Activated gamma-delta T cell treated with anti-CD3 and anti-CD28 coated beads, Interleukin-2, amount 50 U/mL, for 16 hours (primary cell): ENCODE measurements at places on chromosomes 7 and 10.

GRCh38 chr10:127046975-127047877 lies 142.0 kb downstream of the DOCK1 start:
- no peak for DNase-seq

DNA sequence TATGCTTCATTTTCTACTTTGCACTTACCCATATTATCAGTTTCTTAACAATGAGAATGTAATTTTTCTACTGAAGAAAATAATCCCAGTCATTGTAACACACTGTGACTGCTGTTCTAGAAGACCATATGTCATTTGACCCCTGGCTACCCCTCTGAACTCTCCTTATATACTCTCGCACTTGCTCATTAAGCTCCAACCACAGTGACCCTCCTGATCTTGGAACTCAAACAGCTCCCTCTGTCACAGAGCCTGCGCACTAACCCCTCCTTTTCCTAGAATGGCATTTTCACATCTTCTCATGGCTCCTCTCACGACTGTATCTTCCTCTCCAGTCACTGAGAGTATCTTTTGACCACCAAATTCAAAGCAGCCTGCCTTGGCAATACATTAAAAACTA lies 169.7 kb downstream of the CACNA2D1 start:
- DNase-seq = no peak

- DNase-seq = no peak
Measured at GRCh38 chr10:72254813-72255568, 18.7 kb upstream of the DDIT4 start.

DNA sequence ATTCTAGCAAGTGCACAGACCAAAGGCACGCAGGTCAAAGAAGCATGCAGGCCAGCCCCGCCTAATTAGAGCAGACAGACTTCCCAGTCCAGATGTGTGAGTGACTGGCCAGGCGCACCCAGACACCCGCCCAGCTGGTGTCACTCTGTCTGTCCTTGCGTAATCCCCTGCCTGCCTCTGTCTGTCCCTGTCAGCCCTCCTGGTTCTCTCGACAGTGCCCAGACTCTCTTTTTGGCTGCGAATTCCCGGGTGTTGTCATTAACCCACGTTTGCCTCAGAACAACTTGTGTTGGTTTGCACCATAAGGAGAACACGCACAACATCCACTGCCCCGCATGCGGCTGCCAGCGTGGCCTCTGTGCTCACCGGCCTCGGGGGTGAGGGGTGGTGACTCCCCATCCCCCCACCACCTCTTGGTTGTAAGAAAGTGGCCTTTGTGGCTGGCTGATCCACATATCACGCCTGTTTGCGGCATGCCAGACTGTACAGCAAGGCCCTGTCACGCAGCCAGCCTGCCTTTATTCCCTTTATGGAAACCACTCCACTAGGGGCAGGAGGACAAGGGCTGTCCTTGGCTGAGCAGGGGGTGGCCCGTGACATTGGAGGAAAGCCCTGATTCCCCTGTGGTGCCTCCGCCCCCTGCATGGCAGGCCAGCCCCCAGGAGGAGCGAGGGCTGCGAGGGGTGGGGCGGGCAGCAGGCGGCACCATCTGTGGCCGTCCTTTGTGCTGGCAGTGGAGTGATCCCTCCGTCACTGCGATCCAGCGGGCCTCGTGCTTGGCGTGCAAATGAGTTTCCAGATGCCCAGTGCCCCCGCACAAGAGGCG lies 72.8 kb upstream of the PPIF start:
- DNase-seq = no peak

DNA sequence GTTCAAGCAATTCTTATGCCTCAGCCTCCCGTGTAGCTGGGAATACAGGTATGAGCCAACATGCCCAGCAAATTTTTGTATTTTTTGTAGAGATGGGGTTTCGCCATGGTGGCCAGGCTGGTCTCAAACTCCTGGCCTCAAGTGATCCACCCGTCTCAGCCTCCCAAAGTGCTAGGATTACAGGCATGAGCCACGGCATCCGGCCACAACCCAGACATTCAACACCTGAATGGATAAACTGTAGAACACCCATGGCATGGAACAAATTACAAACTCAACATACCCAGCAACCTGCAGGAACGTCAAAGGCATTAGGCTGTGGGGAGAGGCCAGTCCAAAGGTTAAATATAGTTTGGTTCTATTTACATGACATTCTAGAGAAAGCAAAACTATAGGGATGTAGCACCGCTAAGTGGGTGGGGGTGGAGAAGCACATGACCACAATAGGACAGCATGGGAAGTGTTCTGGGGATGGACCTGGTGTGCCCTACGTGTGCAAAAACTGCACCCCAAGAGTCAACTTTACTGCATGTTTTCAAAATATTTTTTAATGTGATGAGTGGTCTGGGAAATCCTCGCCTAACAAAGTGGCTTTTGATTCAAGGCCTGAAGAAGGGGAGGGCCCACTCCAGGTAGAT lies 6.5 kb upstream of the PGAM2 start:
- DNase-seq = no peak

DNA sequence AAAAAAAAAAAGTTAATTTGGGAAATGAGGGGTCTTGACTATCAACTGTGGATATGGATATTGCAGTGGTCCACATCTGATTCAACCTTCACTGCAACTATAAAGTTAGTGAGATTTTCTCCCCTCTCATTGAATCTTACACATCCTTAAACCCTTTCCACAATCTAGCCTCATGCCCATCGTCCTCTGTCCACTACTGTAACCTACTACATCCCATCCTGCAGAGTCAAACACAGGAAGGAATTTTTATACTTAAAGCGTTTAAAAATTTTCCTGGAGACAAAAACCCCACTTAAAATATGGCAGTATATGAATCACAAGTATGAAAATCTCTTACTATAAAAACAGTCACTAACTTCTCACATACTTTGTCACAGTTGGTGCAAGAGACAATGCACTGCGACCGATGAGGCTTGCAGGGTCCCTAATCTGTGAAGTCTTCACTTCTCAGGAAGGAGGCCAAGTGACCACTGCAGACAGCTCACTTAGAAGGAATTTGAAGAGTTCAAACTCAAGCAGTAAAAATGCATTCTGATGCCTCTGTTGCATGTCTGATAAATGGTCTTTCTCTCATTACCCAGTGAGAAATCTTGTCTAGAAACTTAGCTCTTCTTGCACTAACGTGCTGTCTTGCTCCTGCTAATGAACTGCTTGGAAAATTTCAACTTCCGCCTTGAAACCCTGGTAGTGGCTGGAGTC lies 50.3 kb upstream of the ST8SIA6 start:
- DNase-seq = no peak

DNA sequence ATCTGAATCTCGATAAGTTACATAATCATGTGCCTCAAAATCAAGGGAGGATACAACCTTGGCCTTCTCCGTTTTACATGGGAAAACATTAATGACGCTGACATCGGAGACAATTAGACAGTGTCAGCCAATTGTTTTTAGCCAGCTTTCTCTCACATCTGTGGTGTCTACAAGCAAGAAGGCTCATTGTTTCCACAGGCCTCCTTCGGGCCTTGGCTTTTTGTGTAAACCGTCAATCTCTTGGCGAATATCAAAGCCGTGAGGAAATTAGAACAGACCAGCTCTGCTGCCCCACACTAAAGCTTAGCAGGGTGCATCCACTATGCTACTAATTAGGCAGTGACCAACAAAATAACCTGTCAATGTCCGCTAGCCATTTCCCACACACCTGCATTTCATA lies 43.2 kb downstream of the VAX1 start:
- no peak for DNase-seq

- DNase-seq = peak; percentile 1
Measured at GRCh38 chr10:85548034-85548433, 818.6 kb downstream of the GRID1 start.

GRCh38 chr10:77185696-77186095 lies 451.9 kb downstream of the KCNMA1 start:
- no peak for DNase-seq

DNA sequence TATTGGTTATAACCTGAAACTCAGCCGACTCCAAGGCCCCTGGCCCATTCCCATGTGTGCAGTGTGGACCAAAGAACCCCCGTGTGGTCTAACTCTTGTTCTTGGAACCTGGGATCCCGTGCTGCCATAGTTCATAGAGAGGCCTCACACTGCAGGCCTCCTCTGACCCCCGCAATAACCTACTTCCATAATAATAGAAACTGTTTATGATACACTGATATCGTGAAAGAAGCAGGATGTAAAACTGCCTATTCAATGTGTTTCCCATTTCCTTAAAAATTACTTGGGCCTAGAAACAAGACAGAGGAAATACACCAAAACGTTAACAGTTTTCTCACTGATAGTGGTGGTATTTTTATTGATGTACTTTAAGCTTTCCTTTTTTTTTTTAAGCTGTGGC lies 109.2 kb upstream of the KDM7A start:
- no peak for DNase-seq

DNA sequence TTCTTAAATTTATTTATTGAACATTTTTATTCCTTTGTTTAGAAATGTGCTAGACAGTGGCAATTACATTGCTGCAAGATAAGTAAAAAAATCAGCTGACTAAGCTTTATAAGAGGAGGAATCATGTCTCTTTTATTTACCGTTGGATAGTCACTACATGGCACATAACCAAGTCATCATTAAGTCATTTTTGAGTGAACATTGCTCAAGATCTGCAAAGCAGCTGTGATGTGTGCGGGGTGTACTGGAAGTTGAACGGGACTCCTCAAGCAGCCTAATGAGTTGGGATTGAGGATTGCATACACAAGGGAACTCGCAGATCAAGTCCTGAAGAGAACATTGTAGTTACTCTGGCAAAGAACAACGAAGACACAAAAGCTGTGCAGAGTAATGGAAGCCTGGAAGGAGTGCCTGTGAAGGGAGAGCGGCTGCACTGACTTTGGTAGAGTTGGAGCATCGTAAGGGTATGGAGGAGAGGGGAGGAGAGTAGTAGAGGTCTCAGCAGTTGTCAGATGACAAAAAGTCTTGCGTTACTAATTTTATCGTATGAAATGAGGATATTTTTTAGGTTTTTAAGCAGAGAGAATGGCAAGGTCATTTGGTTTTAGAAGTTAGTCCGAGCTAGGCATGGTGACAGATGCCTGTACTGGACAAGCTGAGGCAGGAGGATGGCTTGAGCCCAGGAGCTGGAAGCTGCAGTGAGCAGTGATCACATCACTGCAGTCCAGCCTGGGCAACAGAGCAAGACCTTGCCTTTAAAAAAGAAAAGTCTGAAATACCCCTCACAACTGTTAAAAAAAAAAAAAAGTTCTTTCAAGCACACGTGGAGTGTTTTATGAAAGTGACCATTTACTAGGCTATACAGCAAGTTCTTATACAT lies 95.1 kb downstream of the BMPR1A start:
- no peak for DNase-seq

DNA sequence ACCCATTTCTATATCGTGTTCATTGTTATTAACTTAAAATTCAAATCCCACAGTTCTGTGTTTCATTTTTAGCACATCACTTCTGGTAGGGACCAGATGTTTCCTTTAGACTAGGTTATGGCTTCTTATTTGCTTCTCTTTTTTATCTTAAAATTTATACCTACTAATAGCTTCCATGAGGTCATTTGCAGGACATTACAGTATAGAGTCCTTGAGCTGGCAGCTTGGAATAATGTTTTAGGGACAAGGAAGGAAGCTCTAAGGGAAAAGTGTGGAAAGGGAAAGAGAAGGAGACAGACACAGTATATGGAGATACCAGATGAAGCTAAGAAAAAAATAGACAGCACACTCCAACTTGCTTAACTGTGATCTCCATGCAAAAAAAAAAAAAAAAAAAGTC lies 48.8 kb upstream of the CD36 start:
- DNase-seq = no peak

GRCh38 chr10:6062101-6062771 lies at the start of gene IL2RA:
Gene IL2RA, minus strand, starts transcription at chr10:6062367. Its CDS starts 216 bp downstream, at chr10:6062151.
- peak; percentile 51 for DNase-seq

DNA sequence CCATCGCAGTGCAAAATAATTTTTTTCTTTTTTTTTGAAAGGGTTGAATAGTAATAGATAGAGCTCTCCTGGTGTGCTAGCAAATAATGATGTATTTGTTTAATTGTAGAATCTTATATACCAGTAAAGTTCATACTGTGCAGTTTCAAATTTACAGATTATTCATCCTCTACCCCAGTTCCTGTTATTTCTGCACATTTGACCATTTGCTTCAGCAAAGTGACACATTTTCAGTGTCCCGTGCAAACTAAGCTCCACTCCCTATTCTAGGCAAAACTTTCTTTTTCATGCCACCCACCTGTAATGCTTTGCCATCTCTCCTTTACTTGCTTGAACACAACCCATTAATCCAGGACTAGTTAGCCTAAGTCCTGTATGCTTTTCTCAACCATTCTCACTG lies 43.0 kb downstream of the SHOC2 start:
- no peak for DNase-seq

DNA sequence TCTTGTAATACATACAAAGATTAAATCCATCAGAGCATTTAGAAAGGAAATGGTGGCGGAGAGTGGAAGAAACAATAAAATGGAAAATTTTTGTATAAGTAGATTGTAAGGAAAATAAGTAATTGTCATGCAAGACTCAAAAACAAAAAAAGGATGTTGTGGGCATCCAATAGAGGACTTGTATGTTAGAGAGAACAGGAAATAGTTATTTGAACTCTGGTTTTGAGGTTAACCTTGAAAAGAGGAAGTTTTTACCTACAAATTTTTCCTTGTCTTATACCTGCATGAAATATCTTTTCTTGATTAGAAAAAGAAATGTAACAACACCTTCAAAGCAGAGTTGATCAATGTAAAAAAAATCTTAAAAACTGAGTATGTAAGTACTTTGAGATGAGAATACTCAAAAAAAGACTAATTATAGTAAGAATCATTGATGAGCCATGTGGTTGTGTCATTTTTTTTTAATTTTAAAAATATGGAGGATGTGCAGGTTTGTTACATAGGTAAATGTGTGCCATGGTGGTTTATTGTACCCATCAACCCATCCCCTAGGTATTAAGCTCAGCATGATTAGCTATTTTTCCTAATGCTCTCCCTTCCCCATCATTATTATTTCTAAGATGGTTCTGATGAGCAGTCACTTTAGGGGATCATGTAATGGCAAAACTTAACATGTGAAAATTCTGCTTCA lies 11.9 kb downstream of the TMEM106B start:
- DNase-seq = no peak

GRCh38 chr10:114925587-114926586 lies 12.1 kb upstream of the TRUB1 start:
- no peak for DNase-seq

GRCh38 chr10:22436526-22436892 lies 91.2 kb downstream of the SPAG6 start:
- DNase-seq = peak; percentile 19

- DNase-seq = no peak
Measured at GRCh38 chr10:60384011-60384410, 5.7 kb downstream of the ANK3 start.

DNA sequence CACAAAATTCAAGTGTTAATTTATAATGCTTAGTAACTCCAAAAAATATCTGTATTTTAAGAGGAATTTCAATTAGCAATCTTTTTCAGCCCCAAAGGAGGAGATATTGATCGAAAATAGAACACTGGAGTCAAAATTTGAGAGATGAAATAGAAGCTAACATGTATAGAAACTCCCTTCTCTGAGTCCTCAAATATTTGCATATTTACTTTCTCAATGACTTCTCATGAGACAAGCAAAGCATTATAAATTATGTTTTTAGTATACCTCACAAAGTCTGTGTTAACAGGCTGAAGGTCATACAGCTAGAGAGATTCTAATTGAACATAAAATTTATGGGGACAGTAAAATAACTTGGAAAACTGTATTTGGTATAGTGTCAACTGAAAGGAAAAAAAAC lies 260.5 kb downstream of the GPAM start:
- no peak for DNase-seq

- DNase-seq = no peak
Measured at GRCh38 chr7:140877249-140877524, 47.5 kb downstream of the BRAF start.
